ENCODE measurements at places on chromosomes 4 and X. TPM values are rescaled to one million over a fixed set of nuclear protein-coding genes. Genes with fewer than 3 reads are reported as not detected.

FAT1 gene
- total RNA-seq, result 0.02 TPM

CFI gene
- not detected for total RNA-seq

GLRA3 gene
- not detected for total RNA-seq

CCDC158 gene
- not detected for total RNA-seq
